ENCODE measurements at places on chromosomes 11 and 22.

DNA sequence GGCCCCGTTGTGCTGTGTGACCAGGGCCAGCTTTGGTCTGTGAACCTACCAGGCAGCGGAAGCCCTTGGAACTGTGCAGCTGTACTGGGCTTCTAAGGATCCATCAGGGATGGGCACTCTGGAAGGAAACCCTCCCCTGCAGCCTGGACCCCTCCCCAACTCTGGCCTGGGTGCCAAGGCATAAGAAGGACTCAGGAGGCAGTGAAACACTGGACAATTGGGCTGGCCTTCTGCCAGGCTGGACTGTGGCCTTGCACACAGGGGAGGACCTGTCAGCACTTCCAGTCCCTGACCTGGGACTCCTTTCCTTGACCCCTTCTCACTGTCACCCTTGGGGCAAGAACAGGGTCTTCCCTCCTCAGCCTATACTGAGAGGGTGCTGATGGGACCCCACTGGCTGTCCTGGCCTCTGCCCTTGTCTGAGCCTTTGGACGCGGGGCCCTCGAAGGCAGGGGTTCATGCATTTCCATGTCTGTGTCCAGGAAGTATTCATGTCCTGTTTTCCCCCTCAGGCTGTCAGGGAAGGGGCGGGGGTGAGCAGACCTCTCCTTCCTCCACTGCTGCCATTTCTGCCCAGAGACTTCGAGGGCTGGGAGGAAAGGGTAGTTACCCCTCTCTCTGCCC lies 39.6 kb downstream of the PDE2A start:
- DNase-seq = no peak

DNA sequence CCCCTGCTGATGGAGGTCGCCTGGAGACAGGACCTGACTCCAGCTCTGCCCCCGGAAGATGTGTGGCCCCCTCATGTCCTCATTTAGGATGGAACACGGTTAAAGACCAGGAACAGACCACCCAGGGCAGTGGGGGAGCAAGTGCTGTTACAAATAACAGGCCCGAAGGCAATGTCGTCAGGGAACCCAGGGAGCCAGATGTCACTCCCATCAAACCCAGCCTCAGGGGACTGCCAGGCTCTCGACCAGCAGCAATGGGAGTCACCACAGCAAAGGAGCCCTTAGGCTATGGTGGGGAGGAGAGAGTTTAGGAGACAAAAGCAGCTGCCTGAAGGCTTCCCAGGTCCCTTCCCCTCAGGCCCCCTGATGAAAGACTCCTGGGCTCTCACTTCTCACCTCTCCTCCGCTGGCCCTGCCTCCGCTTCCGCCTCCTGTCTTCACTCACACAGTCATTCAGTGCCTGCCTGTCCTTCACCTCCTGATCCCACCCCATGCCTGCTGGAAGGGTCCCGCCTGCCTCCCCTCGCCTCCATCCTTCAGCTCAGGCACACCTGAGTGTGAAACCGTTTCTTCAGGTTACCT lies 4.4 kb downstream of the RPS19BP1 start:
- DNase-seq = no peak

- no peak for DNase-seq
These were observed 765 bp downstream of the RCOR2 start for GRCh38 chr11:63915961-63916836.

GRCh38 chr22:39839917-39840510 lies 53.5 kb downstream of the ENTHD1 start:
- DNase-seq = peak; percentile 15

- DNase-seq = no peak
These were observed 599 bp downstream of the TIMM10B start for GRCh38 chr11:6481924-6482275.

GRCh38 chr22:25996669-25997068 lies 172.6 kb upstream of the SEZ6L start:
- no peak for DNase-seq

DNA sequence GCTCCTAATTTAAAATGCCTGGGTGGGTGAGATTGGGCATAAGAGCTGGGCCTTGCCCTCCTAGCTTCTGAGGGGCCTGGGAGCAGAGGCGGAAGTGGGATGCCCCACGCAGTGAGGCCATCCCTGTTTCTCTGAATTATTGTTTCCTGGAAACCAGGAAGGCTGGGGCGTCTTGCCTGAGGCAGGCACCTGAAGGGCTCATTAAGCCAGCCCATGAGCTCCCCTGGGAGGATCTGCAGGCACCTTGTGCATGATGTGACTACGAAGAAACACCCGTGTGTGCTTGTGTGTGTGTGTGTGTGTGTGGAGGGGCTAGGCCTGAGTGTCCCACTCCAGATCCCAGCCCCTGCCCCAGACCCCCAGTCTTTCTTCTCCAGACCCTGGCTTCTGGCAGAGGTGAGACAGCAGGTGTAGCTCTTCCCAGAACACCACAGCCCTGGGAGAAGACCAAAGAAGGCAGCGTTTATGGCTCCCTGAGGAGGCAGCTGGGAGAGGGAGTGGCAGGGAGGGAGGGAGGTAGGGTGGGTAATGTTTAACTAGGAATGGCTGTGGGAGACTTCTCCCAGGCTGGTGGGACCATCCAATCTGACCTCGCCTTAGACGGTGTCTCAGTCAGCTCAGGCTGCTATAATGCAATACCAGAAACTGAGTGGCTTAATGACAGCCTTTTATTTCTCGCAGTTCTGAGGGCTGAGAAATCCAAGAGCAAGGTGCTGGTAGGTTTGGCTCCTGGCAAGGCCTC lies 2.1 kb upstream of the BATF2 start:
- DNase-seq = no peak

DNA sequence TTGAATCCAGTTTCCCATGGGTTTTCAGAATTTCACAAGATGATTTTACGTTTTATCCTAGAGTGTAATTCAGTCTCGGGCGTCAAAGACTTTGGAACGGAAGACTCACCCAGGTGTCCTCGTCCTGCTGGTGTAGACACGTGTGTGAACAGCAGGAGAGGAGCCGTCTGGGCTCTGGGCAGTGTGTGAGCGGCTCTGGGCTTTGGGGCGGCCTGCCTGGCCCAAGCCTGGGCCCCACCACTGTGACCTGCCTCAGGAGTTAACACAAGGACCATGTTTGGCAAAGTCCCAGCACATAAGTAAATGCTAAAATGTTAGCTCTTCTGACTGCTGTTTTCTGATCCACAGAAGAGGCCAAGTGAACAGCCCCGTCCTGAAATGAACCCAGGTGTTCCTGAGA lies 1093.3 kb downstream of the BRD1 start:
- no peak for DNase-seq

GRCh38 chr22:22021162-22021750 lies 38.7 kb upstream of the TOP3B start:
- DNase-seq = no peak

DNA sequence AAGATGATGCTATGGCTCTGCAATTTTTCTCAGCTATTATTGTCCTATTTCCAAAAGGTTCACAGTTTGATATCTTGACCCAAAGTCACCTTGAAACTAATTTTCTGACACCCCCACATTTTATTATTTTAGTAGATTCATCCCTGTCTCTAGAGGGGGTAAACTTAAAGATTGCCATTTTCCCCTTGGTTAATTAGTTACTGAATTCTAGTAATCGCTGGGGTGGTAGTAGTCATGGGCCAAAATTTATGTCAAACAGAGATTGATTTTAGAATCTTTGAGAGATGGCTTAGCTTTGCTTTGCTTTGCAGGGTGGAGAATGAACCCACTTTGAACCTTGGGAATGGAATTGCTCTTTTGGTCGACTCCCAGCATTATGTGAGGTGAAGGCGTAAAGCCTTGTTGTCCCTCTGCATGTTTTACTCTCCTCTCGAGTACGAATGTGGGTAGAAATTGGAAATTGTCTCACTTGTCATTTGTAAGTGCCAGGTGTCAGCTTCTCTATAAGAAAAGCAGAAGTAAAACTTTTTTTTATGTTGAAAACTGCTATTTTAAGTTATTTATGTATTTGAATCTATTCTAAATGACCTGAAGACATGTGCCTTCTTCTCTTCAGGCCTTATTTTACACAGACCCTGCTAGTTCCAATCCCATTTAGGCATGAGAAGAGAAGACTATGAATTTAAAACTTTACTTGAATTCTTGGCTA lies 42.4 kb upstream of the RCE1 start:
- DNase-seq = no peak

DNA sequence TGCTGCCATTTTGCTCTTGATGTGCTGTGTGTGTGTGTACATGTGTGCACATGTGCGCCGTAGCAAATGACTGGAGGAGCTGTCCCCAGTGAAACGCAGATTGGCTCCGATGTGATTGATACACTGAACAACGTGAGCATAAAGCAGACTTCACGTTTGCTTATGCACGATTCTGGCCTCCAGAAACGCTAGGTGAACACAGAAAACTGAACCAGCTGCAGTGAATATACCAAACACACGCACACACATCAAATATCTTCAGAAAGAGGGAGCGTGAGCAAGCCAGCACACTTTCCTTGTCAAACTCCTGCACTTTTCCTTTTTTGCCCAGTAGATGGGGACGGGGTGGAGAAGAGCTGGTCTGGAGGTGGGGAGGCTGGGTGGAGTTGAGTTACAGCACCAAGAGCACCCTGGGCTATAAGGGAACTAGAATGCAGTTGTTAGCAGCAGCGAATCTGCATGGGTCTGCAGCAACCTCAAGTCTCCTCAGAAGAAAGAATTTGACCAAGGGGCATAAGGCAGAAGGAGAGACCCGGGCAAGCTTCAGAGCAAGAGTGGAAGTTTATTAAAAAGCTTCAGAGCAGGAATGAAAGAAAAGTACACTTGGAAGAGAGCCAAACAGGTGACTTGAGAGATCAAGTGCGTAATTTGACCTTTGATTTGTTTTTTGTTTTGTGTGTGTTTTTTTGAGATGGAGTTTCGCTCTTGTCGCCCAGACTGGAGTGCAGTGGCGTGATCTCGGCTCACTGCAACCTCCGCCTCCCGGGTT lies 77.8 kb upstream of the CADM1 start:
- DNase-seq = no peak

- no peak for DNase-seq
These were observed 24.1 kb downstream of the ZNRF3 start for GRCh38 chr22:28907311-28908008.

GRCh38 chr11:92460213-92460612 lies 235.6 kb downstream of the FAT3 start:
- DNase-seq = no peak
